Breast epithelium (tissue), 4 donors: ENCODE measurements at places on chromosomes 2 and 18. TPM values are rescaled to one million over a fixed set of nuclear protein-coding genes. Genes with fewer than 3 reads are reported as not detected.

GRCh38 chr2:10385501-10385900, 62.6 kb downstream of the ODC1 start:
- no peak for DNase-seq

PTPRN gene
- not detected for total RNA-seq

DNA sequence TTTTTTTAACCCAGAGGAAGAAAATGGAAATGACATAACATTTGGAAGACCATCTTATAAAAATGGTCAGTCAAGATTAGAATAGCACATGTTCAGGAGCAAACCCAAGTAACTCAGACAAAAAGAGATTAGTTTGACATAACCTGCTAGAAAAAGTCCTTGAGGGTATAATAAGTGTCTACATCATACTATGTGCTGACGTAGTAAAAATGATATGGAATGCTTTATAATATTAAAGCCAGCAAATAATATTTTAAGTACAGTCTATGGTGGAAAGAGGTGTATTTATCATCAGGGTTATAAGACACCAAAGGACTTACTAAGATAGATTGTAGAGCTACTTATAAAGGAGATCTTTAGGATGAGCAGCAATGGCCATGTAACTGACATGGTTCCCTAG, 169.0 kb downstream of the LTBP1 start:
- no peak for DNase-seq

GRCh38 chr2:217774232-217774631, 228.6 kb downstream of the TNS1 start:
- no peak for DNase-seq

DNA sequence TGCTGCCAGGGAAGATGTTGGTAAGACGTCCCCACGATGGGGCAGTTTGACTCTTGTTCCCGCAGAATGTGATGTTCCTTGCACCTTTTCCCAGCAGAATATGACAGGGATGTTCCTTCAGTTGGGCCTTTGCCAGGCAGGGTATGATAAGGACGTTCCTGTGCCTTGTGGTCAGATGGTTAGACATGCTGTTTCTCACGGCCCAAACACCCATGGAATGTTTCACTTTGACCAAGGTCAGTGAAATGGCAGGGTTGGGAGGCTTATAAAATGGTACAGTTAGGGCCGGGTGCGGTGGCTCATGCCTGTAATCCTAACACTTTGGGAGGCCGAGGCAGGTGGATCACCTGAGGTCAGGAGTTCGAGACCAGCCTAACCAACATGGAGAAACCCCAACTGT, 40.3 kb upstream of the YPEL5 start:
- DNase-seq: no peak

DNA sequence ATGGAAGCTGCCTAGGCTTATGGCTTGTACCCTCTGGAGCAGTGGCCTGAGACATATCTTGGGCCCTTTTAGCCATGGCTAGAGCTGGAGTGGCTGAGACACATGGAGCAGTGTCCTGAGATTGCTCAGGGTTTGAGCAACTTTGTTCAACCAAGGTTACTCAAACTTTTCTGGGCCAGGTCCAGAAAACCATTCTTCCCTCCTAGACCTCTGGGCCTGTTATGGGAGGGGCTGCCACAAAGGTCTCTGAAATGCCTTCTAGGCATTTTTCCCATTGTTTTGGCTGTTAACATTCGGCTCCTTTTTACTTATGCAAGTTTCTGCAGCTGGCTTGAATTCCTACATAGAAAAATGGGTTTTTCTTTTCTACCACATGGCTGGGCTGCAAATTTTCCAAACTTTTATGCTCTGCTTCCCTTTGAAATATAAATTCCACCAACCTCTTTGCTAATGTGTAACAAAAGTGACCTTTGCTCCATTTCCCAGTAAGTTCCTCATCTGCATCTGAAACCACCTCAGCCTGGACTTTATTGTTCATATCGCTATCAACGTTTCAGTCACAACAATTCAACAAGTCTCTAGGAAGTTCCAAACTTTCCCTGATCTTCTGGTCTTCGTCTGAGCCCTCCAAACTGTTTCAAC, 84.9 kb upstream of the MAP4K3 start:
- no peak for DNase-seq

MEP1B gene
- not detected for total RNA-seq

DNA sequence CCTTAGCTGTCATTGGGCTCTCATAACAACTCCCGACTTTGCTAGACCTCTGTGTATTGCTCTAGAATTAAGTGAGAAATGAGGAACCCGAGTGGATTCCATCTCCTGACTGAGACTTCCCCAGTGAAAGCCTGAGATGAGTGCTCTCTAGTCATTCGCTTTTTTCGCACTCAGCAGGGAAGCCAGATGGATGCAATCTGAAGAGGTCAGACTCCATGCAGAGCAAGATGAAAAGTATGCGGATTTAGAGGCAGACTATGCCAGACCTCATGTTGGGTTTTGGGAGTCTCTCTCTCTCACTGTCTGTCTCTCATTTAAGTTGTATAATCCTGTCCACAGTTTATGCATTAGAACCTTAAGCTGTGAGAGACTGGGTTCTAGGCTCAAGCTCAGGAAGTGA, 88.6 kb downstream of the SLC5A7 start:
- DNase-seq: no peak

GRCh38 chr2:80591233-80591632, 286.7 kb upstream of the LRRTM1 start:
- DNase-seq: no peak

NEB gene
- total RNA-seq: 2.6 TPM

DNA sequence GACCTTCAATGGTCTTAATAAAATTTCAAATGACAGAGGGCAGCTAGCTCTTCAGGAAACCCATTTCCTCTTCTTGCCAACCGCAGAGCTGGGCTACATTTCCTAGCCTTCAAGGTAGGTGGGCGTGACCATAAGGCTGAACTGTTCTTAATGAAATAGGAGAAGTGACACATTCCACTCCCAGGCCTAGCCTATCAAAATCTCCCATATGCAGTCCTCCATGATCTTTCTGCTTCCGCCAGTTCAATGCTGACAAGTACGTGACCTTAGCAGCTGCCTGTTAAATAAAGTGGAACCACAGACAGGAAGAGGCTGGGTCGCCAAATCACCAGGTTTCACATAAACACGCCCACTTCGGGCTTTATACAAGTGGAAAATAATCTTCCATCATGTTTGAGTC, 13.2 kb downstream of the SERPINE2 start:
- no peak for DNase-seq

DNA sequence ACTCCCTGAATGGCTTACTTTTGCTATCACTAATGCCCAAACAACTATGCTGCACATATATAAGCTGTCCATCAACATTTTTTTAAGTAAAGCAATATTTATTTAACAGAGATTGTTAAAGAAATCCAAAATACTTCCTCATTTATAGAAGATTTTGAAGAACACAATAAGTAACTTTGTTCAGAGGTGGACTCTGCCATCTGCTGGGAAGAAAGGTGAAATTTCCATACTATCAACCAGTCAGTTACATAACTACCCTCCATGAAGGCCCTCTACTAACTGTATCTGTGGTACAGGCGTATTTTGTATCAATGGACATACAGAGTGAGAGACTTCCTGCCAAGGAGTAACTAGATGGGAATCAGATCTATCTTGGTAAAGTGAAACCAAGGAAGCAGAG, 106.0 kb downstream of the DTNB start:
- no peak for DNase-seq

- no peak for DNase-seq
Measured at GRCh38 chr2:75007061-75007460, 48.6 kb downstream of the POLE4 start.

DNA sequence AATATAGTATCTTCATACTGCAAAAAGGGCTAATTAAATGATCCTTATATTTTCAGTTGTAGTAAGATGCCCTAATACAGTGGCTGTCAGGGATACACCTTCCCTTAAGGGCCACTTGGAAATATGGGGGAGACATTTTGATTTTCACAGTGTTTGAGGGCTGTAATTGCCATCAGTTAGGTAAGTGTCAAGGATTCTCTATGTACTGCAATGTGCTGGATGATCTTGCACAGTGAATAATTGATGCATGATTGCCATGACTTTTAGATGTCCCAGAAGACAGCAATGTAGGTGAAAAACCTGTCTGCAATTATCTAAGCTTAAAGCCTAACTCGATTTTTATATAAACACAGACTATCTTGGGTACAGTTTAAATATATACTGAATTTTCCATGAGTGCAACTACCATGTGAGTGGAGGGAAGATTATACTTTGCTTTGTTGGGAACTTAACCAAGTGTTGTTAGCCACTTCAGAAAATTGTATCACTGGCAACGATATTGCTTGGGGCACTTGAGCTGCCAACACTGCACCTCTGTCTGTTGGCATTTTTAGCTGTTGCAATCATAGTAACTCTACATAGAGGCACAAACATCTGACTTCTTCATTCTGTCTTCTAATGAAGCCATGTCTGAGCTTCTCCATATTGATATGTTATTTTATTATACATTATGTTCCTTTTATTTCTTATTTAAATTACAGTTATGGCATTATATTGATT, 45.2 kb downstream of the MAIP1 start:
- no peak for DNase-seq
